ENCODE measurements at places on chromosomes 2 and 18.

- DNase-seq: no peak
Measured at GRCh38 chr2:43787895-43788294, 14.1 kb downstream of the DYNC2LI1 start.

DNA sequence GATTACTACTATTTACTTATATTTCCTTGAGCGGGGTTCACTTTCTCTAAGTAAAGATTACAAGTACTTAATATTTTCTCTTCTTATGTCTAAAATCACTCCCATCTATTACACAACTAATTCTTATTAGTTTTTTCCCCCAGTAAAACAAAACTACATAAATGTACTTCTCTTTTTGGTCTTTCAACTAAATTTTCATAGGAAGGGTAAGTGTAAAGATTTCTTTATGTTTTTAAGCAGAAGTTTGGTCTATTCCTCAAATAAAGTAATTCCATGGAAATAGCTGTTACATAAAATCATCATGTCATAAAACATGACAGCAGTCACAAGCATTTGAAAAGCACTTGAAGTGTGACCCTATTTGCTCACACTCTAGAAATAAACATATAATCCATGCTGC, 249.0 kb downstream of the ZEB2 start:
- DNase-seq: no peak

GRCh38 chr2:45134726-45135125, 125.5 kb upstream of the SIX2 start:
- DNase-seq: no peak

GRCh38 chr18:55141318-55141717, 182.1 kb upstream of the CCDC68 start:
- no peak for DNase-seq
